ENCODE measurements at places on chromosomes 6 and 20.

DNA sequence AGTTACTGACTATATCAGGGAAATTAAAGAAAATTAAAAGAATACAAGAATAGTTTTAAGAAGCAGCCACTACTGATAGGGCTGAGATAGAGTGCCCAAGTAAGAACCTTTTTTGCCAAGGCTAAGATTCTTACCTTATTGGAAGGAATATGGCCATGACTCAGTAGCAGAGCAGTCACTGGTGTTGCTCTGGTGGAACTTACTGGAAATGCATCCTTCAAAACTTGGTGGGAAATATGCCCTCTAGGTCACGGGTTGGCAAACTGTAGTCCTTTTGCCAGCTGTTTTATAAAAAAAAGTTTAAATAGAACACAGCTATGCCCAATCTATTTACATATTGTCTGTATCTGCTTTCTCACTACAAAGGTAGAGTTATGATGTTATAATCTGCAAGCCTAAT lies 6.0 kb downstream of the HSF2 start:
- peak; percentile 27 for DNase-seq

DNA sequence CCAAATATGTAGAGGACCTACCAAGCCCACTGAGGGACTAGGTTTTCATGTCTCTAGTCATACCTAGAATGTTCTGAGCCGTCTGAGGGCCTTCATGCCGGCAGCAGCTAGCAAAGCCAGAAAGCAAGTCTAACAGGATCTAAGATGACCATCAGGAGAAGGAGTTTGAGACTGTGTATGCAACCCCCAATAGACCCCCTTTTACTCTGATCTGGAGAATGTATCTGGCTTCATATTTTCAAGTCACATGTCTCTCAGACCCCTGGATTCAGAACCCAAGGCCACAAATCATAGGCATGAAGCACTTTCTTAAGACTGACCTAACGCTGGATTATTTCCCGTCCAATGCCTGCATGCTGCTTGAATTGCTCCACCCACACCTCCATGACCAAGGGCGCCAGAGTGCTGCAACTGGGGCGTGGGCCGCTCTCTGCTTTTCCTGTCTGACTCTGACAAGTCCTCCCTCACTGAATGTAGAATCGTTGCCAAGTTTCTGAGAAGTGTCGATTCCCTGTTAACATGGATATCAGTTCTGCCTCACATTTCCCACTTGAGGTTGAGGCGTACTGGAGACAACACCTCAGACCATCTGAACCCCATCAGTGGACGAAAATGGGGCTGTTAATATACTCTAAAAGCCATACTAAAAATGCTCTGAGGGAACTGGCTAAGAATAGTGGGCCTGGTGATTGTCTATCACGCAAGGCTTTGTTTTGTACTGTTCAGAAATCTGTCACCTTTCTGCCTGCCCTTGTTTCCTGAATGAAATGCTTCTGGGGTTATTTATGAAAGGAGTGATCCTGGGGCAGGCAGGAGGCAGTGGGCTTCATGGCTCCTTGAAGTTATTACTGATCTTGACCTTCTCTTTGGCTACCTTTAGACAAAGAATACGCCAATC lies 23.9 kb upstream of the ASXL1 start:
- DNase-seq = no peak

- no peak for DNase-seq
Observed at GRCh38 chr20:44695295-44695673, 19.9 kb upstream of the CCN5 start.

GRCh38 chr6:111503194-111503593 lies 20.2 kb upstream of the REV3L start:
- peak; percentile 14 for DNase-seq

GRCh38 chr20:13839421-13840092 lies 54.7 kb downstream of the NDUFAF5 start:
- peak; percentile 70 for DNase-seq

DNA sequence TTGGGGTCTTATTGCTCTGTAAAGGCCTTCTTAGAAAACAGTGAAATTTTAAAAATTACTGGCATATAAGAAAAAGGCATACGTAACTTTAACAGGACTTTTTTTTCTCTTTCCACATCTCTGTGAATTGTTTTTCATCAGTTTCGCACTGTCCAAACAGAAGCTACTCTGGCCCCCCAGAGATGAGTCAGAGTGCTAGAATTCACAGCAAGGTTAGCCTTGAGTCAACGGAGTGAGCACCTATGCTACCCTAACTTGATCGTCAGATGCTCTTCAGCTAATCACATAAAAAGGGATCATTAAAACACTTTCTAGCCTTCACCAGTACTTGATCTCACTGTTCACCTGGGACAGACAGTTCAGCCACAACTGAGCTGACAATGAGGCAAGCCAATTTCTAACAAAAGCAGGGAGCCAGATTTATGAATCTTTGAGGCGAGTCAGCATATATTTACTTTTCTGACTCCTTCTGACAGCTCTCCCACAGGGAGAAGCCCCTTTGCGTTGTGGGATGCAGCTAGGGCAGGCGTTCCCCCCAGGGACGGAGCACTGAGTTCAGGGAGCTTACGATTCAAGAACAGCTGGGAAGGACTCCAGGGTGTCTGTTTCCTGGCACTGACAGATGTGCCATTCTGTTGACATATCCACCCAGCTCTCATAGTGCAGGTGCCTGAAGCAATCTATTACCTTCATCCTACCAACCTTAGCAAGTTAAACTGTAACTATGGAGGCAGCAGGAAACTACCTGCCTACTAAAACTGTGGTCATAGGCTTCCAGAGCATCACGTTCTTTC lies 46.4 kb upstream of the SPDEF start:
- no peak for DNase-seq

- DNase-seq = no peak
Observed at GRCh38 chr20:23127506-23128279, 41.6 kb upstream of the CD93 start.

DNA sequence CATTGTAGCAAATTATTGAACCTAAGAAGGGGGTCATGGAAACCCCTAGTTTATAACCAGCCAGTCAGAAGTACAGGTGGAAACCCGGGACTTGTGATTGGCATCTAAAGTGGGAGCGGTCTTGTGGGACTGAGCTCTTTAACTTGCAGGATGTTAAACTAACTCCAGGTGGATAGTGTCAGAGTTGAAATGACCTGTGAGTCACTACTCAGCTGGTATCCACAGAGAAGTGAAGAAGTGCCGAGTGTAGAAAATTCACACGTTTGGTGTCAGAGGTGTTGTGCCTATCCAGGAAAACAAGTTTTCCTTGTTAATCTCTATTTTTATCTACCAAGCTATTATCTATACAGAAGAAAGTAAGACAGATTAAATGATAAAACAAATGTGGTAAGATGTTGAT lies 179.7 kb downstream of the ADGRG6 start:
- peak; percentile 25 for DNase-seq

DNA sequence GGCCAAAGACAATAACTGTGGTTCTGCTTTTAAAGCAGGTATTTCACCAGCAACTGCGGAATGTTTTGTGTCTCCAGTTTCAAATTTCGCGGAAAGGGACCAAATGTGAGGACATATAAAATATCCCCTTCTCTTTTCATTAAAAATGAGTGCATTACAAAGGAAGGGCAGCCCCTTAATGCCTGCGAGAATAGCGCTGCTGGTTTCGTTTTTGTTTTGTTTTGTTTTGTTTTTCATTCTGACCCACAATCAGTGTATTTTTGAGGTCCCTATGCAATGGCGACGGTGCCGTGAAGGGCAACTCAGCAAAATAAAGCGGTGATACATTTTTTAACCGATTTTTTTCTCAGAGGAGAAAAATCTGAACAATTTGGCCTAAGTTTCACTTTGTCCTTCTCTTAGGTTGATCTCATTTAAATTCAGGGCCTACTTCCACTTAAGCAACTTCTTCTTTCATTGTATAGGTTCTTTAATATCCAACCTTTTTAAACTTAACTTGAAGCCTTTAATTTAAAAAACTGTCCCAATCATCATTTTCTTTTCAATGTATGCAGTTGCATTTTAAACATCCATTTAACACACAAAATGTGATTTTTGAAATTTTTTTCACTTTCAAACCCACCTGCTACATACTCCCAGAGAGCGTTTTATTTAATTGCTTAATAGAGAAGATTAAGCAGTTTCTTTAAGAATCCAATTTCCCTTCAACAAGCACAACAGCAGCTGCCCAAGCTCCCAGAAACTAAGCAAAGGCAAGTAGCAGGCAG lies 2.9 kb upstream of the HIVEP2 start:
- DNase-seq = no peak

GRCh38 chr6:16301511-16301910 lies 63.1 kb downstream of the GMPR start:
- no peak for DNase-seq

- no peak for DNase-seq
Observed at GRCh38 chr6:70264306-70264705, 38.6 kb downstream of the COL9A1 start.

- DNase-seq = peak; percentile 30
Observed at GRCh38 chr20:62010551-62011402, 54.9 kb downstream of the TAF4 start.

GRCh38 chr6:4319981-4320683 lies 184.8 kb upstream of the ECI2 start:
- peak; percentile 66 for DNase-seq

DNA sequence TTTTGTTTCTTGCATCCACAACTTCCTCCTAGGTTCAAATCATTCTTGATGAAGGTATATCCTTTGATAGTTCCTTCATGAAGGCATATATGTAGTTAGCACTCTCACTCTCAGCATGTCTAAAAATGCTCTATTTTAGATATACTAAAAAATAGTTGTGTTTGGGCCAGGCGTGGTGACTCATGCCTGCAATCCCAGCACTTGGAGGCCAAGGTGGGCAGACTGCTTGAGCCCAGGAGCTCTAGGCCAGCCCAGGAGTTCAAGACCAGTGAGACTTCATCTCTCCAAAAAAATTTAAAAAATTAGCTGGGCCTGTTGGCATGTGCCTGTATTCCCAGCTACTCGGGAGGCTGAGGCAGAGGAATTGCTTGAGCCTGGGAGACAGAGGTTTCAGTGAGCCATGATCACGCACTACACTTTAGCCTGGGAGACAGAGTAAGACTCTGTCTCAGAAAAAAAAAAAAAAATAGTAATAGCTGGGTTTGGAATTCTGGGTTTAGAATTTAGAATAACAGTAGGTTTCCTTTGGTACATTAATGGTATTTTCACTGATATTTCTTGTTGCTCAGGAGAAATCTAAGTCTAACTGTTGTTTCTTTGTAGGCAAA lies 7.0 kb downstream of the SERAC1 start:
- DNase-seq = peak; percentile 27
